ENCODE measurements at places on chromosomes 3 and 15. TPM values are rescaled to one million over a fixed set of nuclear protein-coding genes. Genes with fewer than 3 reads are reported as not detected.

The KNG1 gene
- total RNA-seq = not detected

The AMIGO3 gene
- 2.8 TPM for total RNA-seq

The CCDC32 gene
- 21.5 TPM for total RNA-seq

The HTR3E gene
- not detected for total RNA-seq

The FOXB1 gene
- not detected for total RNA-seq

The TMCO5A gene
- not detected for total RNA-seq

The NR1I2 gene
- total RNA-seq = not detected

The ACKR2 gene
- total RNA-seq = 2.2 TPM

The PCBP4 gene
- 58.0 TPM for total RNA-seq

The POLR2M gene
- total RNA-seq = 307 TPM

Measured in tongue (tissue), 3 donors.